Activated CD4-positive, CD25-positive, alpha-beta regulatory T cell treated with anti-CD3 and anti-CD28 coated beads, Interleukin-2, amount 50 U/mL, for 24 hours (primary cell): ENCODE measurements at places on chromosomes 13 and 19.

- no peak for ATAC-seq
Observed at GRCh38 chr19:54105796-54106195, 3.1 kb downstream of the NDUFA3 start.

- no peak for ATAC-seq
Observed at GRCh38 chr19:4062419-4063368, 4.0 kb downstream of the ZBTB7A start.

- peak; percentile 76 for ATAC-seq
Observed at GRCh38 chr13:40974460-40975407, 44.4 kb downstream of the ELF1 start.

GRCh38 chr13:67620665-67621064 is 390.5 kb upstream of the PCDH9 start:
- no peak for ATAC-seq

- ATAC-seq, result no peak
Observed at GRCh38 chr13:80496721-80497397, 155.9 kb upstream of the SPRY2 start.

GRCh38 chr13:48125794-48126228 is 30.9 kb upstream of the MED4 start:
- ATAC-seq, result no peak

DNA sequence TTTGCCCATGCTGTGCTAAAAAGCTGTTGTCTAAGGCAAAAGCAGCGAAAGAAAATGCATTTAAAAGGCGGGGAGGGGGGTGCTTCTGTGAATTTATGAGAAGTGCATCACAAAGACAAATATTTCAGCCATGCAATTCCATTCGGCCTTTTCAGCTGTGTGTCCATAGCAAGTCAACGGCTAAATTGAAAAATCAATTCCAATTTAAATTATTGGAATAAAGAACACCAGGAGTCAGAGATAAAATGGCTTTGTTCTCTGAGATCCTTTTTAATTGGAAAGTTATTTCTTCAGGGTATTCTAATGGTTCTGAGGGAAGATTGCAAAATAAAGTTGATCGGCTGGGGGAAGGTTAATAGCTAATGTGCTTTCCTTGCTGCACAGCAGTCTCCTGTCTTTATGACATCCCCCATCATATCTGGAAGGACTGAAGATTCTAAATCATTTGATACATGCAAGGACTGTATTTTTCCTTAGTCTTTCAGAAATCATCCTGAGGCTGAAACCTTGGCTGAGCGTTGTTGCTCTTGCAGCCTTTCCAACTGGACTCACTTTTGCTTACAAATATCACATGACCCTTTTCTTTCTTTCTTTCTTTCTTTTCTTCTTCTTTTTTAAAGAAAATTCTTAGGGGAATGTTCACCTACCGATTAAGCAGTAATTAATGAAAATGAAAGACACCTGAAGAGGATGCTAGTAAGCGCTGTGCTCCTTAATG is 647.1 kb downstream of the DACH1 start:
- ATAC-seq, result no peak
